ENCODE measurements at places on chromosomes 7 and 10. TPM values are rescaled to one million over a fixed set of nuclear protein-coding genes. Genes with fewer than 3 reads are reported as not detected.

Gene ANKRD22
- not detected for total RNA-seq

Gene TCF7L2
- 3.7 TPM for total RNA-seq

Gene SCIN
- total RNA-seq: 0.23 TPM

Gene SPDYE1
- total RNA-seq: not detected

Gene PLCE1
- total RNA-seq: 2.5 TPM

Gene SPDYE2
- not detected for total RNA-seq

Gene MARVELD1
- total RNA-seq: 47.6 TPM

Gene NOLC1
- total RNA-seq: 20.2 TPM

Gene NUP42
- 28.7 TPM for total RNA-seq

Measured in smooth muscle cell of the pulmonary artery (primary cell).